ENCODE measurements at places on chromosomes 7 and 10.

DNA sequence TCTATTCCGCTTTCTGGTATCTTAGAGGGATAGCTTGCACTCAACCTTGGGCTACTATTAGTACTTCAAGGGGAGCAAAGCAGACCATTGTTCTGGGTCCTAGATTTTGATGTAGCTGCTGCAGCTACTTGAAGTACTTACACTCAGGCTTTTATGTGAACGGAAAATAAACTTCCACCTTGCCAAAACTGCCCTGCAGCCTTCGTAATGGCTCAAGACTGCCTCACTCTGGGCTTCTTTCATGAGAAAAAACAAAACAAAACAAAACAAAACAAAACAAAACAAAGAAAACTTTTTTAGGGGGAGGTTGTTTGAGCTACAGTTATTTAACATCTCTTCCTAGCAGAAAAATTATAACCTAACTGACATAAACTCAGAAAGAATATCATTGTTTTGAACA is 19.4 kb upstream of the EPHB6 start:
- peaks cover 28% of the 10 kb centered on the region for H3K4me1 ChIP-seq
- no peaks in the 10 kb centered on the region for H3K27me3 ChIP-seq
- H3K4me3 ChIP-seq, result no peak overlapping the region
- peak overlapping the region; percentile 30 for H3K27ac ChIP-seq
- no peak for DNase-seq
- no peaks in the 10 kb centered on the region for H3K36me3 ChIP-seq

GRCh38 chr7:70674571-70675010 is 457.4 kb upstream of the GALNT17 start:
- DNase-seq, result no peak
- no peak overlapping the region for H3K4me3 ChIP-seq
- H3K27me3 ChIP-seq, result no peaks in the 10 kb centered on the region

DNA sequence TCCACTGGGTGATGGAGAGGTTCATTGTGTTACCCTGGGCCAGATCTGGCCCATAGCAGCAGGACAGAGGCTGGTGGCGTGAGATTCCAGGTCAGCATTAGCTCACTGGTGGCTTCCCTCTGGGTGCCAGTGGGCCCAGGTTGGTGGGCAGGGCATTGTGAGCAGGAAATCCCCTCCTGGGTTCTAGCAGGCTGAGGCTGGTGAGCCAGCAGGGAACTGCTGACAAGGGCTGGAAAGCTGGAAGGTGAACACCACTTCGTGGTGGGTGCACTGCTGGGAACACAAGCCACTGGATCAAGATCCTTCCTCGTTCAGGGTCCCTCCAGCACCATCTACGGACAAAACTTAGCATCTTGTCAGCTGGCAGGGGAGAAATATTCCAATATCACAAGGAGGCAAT is 259.2 kb upstream of the FZD1 start:
- peak overlapping the region; percentile 0 for H3K27ac ChIP-seq
- H3K36me3 ChIP-seq, result peaks cover 22% of the 10 kb centered on the region
- no peak for DNase-seq
- no peak overlapping the region for H3K4me3 ChIP-seq

GRCh38 chr7:55484241-55484640 is 88.1 kb downstream of the VOPP1 start:
- no peak overlapping the region for H3K4me3 ChIP-seq
- DNase-seq, result no peak
- no peaks in the 10 kb centered on the region for H3K27me3 ChIP-seq
- peaks cover 29% of the 10 kb centered on the region for H3K4me1 ChIP-seq
- H3K36me3 ChIP-seq, result peaks cover 39% of the 10 kb centered on the region

DNA sequence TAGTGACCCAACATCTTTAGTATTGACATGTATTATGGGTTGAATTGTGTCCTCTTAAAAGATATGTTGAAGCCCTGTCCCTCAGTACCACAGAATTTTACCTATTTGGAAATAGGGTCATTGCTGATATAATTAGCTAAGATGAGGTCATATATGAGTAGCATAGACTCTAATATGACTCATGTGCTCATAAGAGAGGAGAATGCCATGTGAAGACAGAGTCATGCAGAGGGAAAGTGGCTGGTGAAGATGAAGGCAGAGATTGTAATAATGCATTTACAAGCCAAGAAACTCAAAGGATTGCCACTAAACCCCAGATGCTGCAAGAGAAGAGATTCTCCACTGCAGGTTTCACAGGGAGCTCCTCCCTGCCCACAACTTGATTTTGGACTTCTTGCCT is 496.4 kb downstream of the KIF20B start:
- H3K4me3 ChIP-seq, result no peak overlapping the region
- no peak for DNase-seq
- no peaks in the 10 kb centered on the region for H3K27me3 ChIP-seq
- H3K27ac ChIP-seq, result no peak overlapping the region
- no peaks in the 10 kb centered on the region for H3K36me3 ChIP-seq

- H3K36me3 ChIP-seq, result no peaks in the 10 kb centered on the region
- H3K27ac ChIP-seq, result no peak overlapping the region
- DNase-seq, result no peak
- H3K4me3 ChIP-seq, result no peak overlapping the region
- H3K4me1 ChIP-seq, result peaks cover 2% of the 10 kb centered on the region
Observed at GRCh38 chr7:142943706-142944268, 4.5 kb downstream of the LLCFC1 start.

GRCh38 chr10:124417895-124418725 is 613 bp downstream of the OAT start:
- H3K4me1 ChIP-seq, result peaks cover 4% of the 10 kb centered on the region
- peak overlapping the region; percentile 93 for H3K4me3 ChIP-seq
- H3K27me3 ChIP-seq, result peaks cover 10% of the 10 kb centered on the region
- peak overlapping the region; percentile 30 for H3K27ac ChIP-seq
- H3K36me3 ChIP-seq, result no peaks in the 10 kb centered on the region

- DNase-seq, result no peak
- H3K4me1 ChIP-seq, result peaks cover 11% of the 10 kb centered on the region
- no peak overlapping the region for H3K4me3 ChIP-seq
- no peak overlapping the region for H3K27ac ChIP-seq
- no peaks in the 10 kb centered on the region for H3K36me3 ChIP-seq
Observed at GRCh38 chr10:106931159-106931852, 233.2 kb downstream of the SORCS1 start.

- DNase-seq, result no peak
- H3K27ac ChIP-seq, result no peak overlapping the region
- no peak overlapping the region for H3K4me3 ChIP-seq
- peaks cover 15% of the 10 kb centered on the region for H3K27me3 ChIP-seq
Observed at GRCh38 chr10:6877722-6878392, 297.8 kb upstream of the PRKCQ start.

DNA sequence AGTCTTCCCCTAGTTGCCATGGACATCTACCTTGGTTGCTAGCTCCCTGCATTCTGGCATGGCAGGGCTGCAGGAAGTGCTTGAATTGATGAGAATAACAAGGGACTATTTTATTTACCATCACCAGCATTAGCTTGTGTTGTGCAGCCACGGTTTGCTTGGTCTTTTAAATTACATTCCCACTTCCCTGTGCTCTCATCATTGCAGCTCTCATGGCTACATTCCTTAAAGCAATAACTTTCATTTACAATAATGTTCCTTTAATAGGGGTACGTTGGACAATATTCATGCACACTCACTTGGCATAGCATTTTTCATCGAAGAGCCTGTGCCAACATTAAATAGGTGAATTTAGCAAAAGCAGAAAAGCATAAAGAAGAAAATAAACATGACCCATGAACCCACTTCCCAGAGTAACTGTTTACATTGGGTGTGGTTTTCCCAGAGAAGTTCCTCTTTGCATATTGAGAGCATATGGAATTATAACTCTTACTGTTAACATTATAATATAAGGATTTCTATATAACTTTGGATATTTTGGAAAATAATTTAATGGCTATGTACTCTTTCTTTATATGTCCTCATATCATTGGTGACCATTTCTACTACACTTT is 113.2 kb upstream of the VWC2 start:
- no peak overlapping the region for H3K27ac ChIP-seq
- H3K4me3 ChIP-seq, result no peak overlapping the region
- H3K36me3 ChIP-seq, result no peaks in the 10 kb centered on the region
- no peaks in the 10 kb centered on the region for H3K27me3 ChIP-seq
- DNase-seq, result no peak

- no peaks in the 10 kb centered on the region for H3K4me1 ChIP-seq
- no peaks in the 10 kb centered on the region for H3K27me3 ChIP-seq
- no peak overlapping the region for H3K4me3 ChIP-seq
- H3K36me3 ChIP-seq, result no peaks in the 10 kb centered on the region
Observed at GRCh38 chr7:18901351-18901750, 216.1 kb downstream of the TWIST1 start.

- H3K27ac ChIP-seq, result no peak overlapping the region
- no peak overlapping the region for H3K4me3 ChIP-seq
- no peaks in the 10 kb centered on the region for H3K36me3 ChIP-seq
- DNase-seq, result no peak
Observed at GRCh38 chr7:69076566-69076965, 521.7 kb upstream of the AUTS2 start.
